ENCODE measurements at places on chromosomes 7 and 10.

- peak; percentile 24 for DNase-seq
These were observed 81.1 kb upstream of the TMEM72 start for GRCh38 chr10:44830022-44830421.

DNA sequence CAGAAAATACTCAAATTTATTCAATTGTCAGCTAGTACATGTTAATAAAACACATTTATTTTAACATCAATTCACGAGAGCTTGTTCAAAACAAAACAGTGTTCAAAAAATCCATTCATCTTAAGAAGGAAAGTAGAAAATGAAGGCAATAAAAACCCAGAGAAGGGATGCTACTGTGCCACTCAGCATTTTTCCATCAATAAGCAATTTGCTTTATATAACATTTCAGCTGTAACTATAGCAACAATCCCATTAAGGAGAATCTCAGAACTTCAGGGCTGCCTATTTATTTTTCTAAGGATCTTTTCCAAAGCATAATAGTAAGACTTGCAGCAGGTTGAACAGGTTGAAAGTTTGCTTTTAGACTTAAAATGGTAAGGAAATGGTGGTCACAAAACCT is 190.5 kb downstream of the PCLO start:
- no peak for DNase-seq

GRCh38 chr10:21260066-21260465 is 265.4 kb downstream of the SKIDA1 start:
- DNase-seq, result no peak

GRCh38 chr10:119003572-119004289 is 25.8 kb upstream of the NANOS1 start:
- no peak for DNase-seq

DNA sequence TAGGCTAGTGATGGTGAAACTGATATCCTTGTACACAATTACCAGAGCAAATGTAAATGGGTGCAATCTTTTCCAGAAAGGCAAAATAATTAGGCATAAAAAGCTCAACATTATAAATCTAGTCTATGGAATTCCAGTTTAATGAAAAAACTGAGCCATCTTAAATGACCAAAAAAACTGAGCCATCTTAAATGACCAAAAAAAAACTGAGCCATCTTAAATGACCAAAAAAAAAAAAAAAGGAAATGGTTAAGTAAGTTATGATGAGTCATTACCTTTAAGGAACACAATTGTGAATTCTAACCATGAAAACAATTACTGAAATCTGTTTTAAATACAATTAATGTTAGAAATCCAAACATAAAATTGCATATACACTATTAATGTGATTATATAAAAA is 25.3 kb downstream of the USP6NL start:
- peak; percentile 51 for DNase-seq

DNA sequence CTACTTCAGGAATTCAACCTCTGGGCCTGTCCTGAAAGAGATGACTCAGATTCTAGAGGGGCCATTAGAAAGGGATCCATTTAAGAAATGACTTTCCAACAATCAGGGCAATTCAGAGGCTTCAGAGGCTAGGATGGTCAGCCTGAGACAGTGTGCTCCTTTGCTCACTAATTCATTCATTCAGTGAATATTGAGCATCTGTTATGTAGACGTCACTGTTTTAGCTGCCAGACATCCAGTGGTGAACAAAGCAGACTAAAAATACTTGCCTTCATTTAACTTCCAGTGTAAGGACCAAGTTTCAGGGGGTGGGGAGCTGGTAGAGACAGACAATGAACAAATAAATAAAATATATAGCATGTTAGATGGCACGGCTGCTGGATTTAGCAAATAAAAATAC is 1.6 kb downstream of the KIAA1217 start:
- no peak for DNase-seq

DNA sequence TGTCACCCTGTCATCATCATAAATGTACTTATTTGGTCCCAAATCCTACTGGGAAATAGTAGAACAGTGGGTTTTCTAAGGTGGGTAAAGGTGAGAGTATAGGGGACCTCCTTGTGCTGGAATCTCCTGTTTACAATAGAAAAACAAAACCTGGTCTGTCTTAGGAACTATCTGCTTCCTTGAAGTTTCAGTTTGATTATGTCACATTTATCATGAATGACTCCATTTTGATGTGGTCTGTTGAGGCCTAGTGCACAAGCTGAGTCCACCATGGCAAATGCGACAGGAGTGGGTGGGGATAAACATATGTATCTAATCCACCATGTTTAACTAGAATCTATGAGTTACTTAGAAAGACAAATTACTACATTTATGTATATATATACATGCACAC is 13.0 kb upstream of the REPIN1 start:
- DNase-seq, result no peak

DNA sequence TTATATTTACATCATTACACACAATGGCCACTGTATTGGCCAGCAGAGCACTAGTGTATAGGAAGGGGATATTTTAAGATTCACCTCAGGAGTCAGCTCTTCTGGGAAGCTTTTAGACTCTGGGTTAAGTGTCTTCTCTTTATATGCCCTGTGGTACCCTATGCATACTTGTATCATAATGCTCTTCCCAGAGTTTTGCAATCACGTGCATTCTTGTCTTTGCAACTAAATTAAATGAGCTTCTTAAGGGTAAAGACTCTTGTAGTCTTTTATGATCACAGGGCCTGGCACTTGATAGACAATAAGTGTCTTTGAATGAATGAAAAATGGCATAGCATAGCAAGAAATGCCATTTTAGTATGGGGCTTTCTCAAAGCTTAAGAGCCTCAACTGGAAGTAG is 35.4 kb upstream of the ARMS2 start:
- DNase-seq, result no peak

GRCh38 chr10:92517034-92517655 is 56.7 kb downstream of the IDE start:
- DNase-seq, result peak; percentile 68

DNA sequence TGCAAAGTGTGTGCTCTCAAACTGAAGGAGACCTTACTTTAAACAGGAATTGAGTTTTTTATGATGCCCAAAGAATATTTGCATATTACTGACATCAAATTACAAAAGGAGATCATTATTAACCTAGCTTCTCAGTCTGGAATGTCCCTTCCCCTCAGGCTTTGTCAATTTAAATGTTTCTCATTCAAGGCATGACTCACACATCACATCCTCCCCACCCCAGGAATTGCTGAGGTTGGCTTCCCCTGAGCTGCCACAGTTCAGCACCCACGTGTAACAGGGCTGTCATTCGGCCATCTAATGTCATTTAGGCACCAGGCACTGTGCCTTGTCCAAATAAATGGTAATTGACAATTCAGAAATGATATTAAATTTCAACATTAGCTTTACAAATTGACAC is 305.9 kb upstream of the MGMT start:
- peak; percentile 51 for DNase-seq

- DNase-seq, result no peak
These were observed 68.8 kb downstream of the KIAA1217 start for GRCh38 chr10:24277771-24278170.

GRCh38 chr10:19750972-19751371 is 65.3 kb upstream of the PLXDC2 start:
- no peak for DNase-seq

- DNase-seq, result no peak
These were observed 967 bp downstream of the ELFN1 start for GRCh38 chr7:1670894-1671593.

- no peak for DNase-seq
These were observed 43.7 kb downstream of the WNT2 start for GRCh38 chr7:117279203-117279602.

DNA sequence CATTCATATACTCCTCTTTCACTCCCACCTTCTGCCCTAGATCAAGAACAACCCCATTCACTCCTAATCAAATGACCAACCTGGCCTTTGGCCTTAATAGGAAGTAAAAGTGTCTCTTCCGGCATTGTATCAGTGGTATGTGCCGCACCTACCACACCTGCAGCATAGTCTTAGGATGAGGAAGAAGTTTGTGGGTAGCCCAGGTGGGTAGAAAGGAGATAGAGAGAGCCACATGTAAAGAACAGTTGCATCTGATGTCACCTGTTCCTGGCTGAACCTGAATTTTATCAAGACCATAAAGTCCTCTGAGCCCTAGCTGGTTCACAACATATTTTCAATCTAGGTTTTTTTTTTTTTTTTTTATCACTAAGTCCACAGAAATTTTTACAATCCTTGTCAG is 55.5 kb upstream of the PTPN12 start:
- no peak for DNase-seq

GRCh38 chr10:16809074-16809718 is 8.0 kb downstream of the RSU1 start:
- DNase-seq, result peak; percentile 17

- DNase-seq, result no peak
These were observed 730.6 kb upstream of the IGFBP3 start for GRCh38 chr7:46651561-46652088.

DNA sequence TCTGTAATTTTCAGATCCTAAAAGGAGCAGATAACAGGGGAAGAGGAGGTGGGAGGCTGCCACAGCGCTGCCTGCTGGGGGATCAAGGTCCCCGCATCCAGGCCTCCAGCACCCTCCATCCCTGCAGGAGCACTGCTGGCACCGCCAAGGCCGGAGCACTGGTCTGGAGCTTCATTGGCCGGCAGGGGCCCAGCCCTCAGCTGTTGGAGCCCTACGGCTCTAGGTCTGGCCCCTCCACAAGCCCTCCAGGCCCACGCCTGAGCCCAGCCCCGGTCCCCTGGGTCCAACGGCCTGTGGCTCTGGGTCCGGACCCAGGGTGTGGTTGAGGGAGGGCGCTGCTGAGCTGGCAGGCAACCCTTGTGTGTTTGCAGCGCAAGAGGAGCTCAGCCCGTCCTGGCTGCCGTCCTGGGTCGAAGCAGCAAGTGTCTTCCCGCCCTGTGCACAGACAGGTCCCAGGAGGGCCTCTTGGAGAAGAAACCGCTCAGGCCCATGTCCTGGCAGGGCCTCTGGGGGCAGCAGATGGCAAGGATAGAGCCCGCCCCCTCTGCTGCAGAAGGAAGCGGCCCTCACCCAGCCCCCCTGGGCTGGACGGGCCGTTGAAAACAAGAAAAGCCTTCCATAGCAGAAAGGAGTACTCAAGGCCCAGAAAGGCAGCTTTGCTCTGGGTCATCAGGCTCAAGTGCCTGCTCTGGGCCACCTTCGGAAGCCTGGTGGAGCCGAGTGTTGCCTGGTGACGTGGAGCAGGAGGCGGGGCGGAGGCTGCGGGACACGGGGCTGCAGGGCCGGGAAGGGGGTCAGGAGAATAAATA is 54.3 kb upstream of the TNRC18 start:
- no peak for DNase-seq

- DNase-seq, result no peak
These were observed 135.5 kb upstream of the SORCS3 start for GRCh38 chr10:104505521-104506042.

DNA sequence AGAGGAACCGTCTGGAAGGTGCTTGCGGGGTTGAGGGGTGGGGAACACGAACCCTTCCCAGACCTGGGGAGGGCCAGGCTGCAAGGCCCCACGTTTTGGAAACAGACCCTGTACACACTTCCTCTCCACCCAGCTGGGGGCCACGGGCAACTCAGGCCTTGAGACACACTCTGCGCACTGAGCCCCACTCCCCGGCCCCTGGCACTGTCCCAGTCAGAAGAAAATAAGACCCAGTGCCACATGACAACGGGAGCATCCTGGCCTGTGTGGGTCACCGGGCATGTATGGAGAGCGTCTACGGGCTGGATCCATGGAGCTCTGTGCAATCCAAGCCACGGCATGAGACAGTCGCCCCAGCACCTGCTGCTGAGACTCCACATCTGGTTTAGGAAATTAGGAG is 63.7 kb downstream of the CARD11 start:
- DNase-seq, result no peak

DNA sequence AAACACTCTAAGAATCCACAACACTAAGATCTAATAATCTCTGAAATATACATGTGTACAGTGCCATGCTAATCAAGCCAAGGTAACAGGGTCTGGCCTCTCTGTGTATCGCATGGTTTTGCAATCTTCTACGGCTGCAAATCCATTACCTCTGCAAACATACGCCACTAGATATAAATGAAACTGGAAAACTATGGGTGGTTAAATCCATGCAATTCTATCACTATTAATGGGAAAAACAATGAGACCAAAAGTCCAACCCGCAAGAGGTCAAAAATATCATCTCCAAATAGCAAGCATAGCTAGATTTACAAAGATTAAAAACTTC is 23.0 kb downstream of the SGCE start:
- no peak for DNase-seq
